Panc1 (cell line): ENCODE measurements at places on chromosomes 3 and 15. TPM values are rescaled to one million over a fixed set of nuclear protein-coding genes. Genes with fewer than 3 reads are reported as not detected.

DNA sequence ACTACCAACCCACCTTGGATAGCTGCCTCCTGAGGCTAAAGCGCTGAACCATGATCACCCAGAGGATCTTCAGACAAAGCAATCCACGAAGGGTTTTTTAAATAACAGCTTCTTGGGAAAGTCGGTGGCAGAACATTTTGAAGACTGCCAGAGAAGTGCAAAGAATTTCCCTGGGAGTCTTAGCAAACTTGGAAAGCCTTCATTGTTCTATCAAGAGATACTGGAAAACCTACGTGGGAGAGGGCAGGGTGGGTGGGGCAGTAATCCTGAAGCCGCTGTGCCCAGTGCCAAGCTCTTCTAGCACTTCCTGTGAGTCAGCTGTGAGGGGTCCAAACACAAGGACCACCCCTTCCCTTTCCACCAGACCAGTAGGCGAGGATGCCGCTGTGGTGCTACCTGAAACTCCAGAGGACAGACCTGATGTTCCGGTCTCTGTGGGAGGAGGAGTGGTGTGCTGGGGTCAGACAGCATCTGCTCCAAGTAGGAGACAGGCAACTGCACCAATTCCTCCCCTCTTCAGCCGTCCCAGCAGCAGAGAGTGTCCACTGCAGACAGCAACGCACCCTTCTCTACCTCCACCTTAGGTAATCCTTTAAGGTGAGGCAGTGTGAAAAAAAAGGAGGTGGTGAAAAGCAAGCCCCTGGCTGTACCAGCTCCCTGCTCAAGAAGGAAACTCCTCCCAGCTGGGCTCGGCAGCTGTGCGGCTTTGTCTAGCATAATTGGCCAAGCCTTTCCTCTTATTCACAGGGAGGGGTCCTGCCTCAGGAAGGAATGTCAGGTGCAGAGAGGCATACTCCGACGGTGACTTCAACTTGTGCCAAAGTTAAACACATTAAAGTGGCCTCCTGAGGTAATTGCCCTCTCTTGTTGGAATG is 99.0 kb downstream of the TMCC1 start:
- DNase-seq: peak; percentile 30

- no peak for DNase-seq
Measured at GRCh38 chr3:150763841-150764483, 993 bp upstream of the SIAH2 start.

DNA sequence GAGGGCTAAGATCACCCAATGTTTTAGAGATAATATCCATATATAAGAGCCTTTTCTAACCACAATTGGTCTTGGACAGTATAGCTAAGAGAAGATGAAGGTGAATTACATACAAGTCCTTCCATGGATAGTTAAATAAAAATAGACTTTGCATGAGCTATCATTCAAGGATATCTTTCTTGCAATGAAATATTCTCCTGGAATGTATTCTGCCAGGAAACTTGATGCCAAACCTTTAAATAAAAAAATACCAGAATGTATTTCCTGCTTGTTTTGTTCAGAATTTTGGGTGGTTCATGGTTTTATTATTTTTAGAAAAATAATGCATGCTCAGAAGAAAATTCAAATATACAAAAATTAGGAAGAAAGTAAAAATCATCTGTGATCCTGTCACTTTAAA is 88.8 kb upstream of the PPIB start:
- DNase-seq: no peak

GRCh38 chr3:40129981-40130380 is 179.5 kb upstream of the EIF1B start:
- DNase-seq: no peak

- no peak for DNase-seq
Measured at GRCh38 chr3:65748326-65748725, 290.4 kb downstream of the MAGI1 start.

DNA sequence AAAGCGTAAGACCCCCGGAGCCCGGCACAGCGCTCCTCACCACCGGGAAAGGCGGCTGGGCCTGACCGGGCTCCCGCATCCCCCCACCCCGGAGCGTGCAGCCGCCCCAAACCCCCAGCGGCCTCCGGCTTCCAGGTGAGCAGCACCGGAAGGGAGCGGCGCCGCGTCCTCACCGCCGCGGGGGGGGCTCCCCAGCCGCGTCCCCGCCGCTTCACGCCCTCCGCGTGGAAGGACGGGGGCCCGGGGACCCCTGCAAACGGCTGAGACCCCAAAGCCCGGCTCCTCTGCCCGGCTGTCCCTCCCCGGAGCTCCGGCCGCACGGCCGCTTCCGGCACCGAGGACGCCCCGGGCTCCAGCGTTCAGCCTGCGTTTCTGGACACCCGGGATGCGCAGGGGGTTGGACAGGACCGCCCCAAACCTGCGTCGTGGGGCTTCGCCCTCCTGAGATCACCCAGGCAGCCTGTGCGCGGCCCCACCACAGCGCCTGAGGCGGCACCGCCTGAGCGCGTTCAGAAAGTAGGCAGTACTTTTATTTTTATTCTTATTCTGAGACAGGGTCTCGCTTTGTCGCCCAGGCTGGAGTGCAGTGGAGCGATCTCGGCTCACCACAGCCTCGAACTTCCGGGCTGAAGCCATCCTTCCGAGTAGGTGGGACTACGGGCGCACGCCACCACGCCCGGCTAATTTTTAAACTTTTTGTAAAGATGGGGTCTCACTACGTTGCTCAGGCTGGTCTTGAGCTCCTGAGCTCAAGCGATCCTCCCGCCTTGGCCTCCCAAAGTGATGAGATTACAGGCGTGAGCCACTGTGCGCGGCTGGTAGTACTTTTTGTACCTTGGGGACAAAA is 51.6 kb upstream of the BLM start:
- no peak for DNase-seq

- no peak for DNase-seq
Measured at GRCh38 chr3:13533885-13534301, 15.0 kb upstream of the FBLN2 start.

- no peak for DNase-seq
Measured at GRCh38 chr3:67305922-67306321, 307.8 kb downstream of the KBTBD8 start.

- no peak for DNase-seq
Measured at GRCh38 chr15:23444269-23444668, 2.8 kb downstream of the GOLGA6L2 start.

DNA sequence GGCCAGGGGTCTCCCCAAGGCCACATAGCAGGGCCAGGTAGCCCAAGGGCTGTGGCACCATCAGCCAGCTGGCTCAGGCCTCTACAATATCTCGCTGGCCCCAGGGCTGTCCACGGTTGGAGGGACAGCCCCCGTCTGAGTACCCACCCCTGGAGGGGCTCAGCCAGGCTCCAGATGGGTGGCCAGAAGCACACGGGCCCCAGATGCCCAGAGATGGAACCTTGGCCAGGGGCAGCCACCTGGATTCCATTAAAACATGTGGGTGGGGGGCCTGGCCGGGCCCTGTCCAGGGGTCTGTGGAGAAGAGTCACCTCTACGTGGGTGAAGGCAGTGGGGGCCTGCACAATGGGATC is 8.4 kb downstream of the CSPG4 start:
- no peak for DNase-seq

DNA sequence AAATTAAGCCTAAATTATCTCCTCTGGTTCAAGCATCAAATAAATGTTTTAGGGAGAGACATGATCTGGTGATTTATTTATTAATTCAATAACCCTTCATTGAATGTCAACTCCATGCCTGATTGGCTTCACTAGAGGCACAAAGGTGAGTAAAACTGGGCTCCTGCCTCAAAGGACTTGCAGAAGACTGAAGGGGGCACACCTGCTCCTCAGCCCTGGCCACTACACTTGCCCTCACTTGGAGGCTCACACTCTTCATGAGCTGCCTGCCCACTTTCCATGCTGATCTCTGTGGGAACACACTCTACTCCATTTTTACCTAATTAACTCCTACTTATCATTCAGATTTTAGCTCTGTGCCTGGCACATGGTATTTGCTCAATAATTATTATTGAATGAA is 84.4 kb upstream of the KCNMB2 start:
- no peak for DNase-seq

DNA sequence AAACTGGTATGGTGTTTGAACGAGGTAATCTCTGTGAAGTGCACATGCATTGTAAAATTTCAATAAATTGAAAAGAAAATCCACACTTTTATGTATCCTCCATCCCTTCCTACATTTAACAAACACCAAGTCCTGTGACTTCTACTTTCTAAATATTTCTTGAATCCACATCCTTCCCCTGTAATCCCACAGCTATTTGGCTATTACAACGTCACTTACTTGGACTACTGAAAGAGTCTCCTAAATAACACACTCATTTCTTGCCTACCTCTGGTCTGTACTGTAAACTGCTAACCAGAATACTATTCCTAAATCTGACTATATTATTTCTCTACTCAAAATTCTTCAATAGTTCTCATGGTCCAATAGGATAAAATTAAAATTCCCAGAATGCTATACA is 176.1 kb downstream of the NEK10 start:
- no peak for DNase-seq

DNA sequence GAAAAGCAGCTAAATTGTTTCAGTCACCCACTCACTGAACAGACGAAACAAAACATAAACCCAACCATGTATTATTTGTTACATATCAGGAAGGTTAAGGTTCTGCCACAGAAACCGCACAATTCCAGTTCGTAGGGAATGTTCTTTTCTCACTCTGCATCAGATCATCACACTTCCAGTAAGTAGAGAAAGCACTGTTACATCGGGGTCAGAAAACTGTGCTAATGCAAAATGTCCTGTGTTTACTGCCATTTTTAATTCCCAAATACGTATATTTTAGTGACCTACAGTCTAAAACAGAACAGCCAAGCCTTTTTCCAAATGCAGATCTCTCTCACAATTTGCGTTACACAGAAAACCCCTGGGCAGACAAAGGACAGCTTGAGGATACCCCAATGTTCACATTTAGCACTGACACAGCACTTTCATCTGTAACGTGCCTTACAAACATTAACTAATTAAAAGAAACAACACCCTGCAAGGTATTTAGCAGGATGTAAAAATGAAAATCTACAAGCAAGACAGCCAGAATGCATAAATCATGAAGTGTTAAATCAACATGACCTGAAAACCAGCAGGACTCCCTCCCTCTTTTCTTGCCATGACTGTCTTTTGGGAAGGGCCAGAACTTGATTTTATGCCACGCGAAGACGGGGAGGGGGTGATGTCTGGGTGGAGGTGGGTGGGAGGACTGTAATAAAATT is 34.8 kb upstream of the SKIL start:
- DNase-seq: no peak

The SLC9C1 gene
- total RNA-seq: not detected

The TMCO5A gene
- not detected for total RNA-seq

The ABHD6 gene
- total RNA-seq: 18.9 TPM

The MASP1 gene
- total RNA-seq: not detected

The FES gene
- 0.64 TPM for total RNA-seq

The AADAC gene
- total RNA-seq: 0.26 TPM

The CILP gene
- total RNA-seq: 0.08 TPM

The ISG20 gene
- total RNA-seq: 14.9 TPM
